Daoy (cell line): ENCODE measurements at places on chromosomes 12 and 14.
A peak's percentile ranks its signal among the peaks of the same experiment; 100 is the strongest.

- no peak for DNase-seq
These were observed 53.5 kb upstream of the DUSP6 start for GRCh38 chr12:89405626-89406345.

- DNase-seq = no peak
These were observed 29.7 kb downstream of the RBM19 start for GRCh38 chr12:113936460-113936859.

DNA sequence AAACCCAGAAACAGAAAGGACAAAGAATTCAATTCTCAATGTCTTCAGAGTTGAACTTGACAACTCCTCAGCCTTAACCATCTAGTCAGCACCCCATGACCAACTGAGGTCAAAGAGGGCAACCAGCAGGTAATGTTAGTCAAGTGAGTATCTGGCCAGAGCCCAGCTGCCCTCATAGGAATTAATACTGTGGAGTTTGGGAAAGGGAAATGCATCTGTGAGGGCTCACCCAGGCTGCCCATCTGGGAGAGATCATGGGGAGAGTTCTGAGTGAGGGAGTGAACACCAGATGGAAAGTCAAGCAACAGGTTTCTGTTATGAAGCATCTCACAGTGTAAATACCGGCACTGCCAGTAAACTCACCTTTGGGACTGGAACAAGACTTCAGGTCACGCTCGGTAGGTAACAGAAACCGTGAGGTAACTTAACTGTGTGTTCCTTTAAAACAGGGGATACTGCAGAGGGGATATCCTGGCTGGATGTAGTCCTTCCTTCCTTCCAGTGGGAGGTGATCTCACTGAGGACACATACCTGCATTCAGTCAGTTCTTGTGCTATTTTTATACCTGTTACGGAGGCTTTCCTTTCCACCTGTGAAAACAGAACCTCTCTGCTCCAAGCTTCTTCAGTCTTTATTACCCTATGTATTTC is 94.4 kb downstream of the DAD1 start:
- DNase-seq = no peak

- DNase-seq = peak; percentile 19
These were observed 266.3 kb downstream of the AACS start for GRCh38 chr12:125331342-125332052.

- DNase-seq = no peak
These were observed 110.0 kb downstream of the EFCAB11 start for GRCh38 chr14:89844508-89844907.

- no peak for DNase-seq
These were observed 301.6 kb downstream of the AKAP6 start for GRCh38 chr14:32630701-32631100.

DNA sequence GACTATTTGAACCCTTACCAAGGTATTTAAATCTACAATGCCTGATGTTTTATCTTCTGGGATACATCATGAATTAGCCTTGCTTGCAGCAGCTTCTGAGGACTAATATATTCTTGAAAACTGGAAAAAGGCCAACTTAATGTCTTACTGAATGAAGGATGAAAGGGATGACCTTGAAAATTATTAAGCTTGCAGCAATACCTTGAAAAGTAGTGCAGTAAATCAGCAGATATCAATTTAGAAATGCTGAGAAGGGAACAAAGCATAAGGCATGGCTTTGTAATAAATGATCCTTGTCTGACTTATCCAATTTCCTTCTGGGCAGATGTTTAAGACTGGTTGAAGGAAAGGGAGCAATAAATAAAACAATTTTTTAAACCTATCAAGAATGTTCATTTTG is 37.3 kb upstream of the FERMT2 start:
- no peak for DNase-seq

DNA sequence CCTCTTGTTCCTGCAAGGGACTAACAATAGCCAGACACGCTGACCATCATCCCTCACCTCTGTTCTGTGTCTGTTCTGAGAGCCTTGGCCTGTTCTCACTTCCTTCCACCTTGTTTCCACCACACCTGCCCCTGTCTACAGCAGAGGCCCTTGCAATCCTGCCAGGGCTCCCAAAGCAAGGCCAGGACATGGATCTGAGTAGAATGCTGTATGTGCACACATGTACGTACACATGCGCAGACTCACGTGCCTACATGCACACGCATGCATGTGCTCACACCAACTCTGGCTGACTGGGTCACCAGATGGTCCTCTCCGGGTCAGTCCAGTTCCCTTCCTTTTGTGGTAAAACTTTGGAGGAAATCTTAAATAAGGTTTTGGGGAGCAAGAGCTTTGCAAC is 133.0 kb upstream of the C14orf180 start:
- no peak for DNase-seq

DNA sequence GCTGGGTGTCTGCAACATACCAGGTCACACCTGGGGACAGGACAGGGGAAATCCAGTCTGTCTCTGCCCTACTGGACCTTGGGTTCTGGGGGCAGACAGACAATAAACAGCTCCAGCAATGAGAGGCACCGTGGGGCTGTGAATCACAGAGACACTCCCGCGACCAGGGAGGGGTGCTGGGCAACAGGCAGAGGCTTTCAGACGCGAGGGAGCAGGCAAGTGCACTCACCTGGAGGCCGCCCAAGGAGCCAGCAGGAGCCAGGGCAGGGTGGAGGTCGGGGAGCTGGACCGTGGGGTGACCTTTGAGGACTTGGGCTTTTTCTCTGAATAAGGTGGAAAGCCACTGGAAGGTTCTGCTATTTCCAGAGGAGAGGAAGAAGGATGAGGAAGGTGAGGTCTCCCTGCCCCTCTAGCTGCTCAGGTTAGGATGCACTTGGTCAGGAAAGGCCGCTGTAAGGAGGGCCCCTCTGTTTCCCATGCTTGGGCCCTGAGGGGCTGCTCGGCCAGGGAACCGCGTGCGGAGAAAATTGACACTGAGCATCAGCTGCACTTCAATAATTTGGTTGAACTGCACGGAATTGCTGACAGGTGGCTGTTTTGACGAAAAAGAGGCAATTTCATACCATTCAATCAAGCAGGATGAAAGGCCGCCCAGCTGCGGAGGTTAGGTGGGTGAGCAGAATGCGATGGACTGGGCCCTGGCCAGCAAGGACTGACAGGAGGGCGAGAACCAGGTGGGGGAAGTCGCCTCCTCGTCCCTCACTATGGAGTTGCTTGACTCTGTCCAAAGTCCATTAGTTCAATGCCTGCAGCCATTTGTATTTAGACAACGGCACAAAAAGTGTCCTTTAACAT is 42.2 kb downstream of the JAG2 start:
- no peak for DNase-seq

DNA sequence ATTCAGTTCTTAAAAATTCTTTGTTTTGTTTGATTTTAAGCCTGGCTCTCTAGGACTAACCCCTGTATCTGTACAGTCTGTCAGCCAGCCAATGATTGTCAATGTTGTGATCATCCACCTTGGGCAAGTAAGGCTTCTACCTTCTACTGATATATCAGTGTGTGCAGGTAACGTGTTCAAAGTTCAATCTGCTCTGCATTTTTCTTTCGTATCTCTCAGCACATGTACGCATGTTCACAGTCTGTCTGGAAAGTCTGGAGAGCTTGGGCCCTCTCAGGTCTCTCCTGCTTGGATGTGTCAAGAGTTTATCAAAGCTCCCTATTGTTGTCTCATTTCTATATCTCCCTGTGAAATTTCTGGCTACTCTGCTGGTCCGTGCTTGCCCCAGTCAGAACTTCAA is 138.6 kb upstream of the VRK1 start:
- DNase-seq = no peak

DNA sequence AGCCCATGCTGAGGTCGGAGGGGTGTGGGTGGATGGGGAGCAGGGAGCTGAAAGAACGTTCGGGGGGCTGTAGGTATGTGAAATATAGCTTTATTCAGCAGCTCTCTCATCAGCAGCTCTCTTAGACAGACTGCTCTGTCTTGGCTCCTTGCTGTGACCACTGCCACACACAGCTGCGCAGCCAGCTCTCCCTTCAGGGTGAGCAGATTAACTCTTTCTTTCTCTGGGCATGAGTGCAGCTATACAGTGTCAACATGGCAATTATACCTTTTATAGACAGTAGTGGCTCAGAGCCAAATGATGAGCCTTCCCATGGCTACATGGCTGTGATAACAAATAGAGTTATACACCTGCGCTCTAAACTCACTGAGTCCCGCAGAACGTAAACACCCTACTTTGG is 137.7 kb upstream of the NEDD1 start:
- no peak for DNase-seq

GRCh38 chr12:78269620-78270019 is 438.9 kb downstream of the NAV3 start:
- no peak for DNase-seq

GRCh38 chr12:22876262-22876661 is 251.3 kb downstream of the ETNK1 start:
- DNase-seq = no peak

DNA sequence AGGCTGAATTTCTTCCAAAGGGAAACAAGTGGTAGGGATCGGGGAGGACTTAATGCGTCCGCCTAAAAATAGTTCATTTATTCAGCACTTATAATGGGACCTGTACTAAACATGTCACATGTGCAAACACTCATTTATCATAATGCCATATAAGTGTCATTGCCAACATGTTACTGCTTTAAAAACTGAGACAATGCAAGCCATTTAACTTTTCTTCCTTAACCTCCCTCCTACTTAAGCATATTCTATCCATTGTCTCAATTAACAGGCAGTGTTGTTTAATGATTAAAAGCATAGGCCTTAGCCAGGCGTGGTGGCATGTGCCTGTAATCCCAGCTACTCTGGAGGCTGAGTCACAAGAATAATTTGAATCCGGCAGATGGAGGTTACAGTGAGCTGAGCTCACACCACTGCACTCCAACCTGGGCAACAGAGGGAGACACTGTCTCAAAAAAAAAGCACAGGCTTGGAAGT is 13.5 kb upstream of the SCFD1 start:
- peak; percentile 52 for DNase-seq

- DNase-seq = no peak
These were observed 183.3 kb upstream of the KRR1 start for GRCh38 chr12:75694534-75695268.

DNA sequence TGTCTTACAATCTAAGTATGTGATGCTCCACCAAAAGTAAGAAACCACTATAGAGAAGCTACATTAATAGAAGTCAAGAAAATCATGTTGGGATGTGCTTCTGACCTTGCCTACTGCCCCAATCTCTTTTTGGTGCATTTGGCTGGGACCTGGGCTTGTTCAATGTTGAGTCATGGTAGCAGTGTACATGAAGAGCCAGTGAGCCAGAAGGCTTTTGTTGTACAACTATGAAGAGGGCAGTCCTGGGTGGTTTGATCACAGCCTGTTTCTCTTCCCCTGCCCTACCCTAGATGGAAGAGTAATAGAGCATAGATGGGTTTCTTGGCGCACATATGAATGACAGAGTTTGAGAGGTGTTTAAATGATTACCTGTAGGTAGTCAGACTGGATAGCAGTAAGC is 56.4 kb downstream of the UBR7 start:
- DNase-seq = no peak

- no peak for DNase-seq
These were observed 135.4 kb downstream of the TPH2 start for GRCh38 chr12:72074065-72074464.

DNA sequence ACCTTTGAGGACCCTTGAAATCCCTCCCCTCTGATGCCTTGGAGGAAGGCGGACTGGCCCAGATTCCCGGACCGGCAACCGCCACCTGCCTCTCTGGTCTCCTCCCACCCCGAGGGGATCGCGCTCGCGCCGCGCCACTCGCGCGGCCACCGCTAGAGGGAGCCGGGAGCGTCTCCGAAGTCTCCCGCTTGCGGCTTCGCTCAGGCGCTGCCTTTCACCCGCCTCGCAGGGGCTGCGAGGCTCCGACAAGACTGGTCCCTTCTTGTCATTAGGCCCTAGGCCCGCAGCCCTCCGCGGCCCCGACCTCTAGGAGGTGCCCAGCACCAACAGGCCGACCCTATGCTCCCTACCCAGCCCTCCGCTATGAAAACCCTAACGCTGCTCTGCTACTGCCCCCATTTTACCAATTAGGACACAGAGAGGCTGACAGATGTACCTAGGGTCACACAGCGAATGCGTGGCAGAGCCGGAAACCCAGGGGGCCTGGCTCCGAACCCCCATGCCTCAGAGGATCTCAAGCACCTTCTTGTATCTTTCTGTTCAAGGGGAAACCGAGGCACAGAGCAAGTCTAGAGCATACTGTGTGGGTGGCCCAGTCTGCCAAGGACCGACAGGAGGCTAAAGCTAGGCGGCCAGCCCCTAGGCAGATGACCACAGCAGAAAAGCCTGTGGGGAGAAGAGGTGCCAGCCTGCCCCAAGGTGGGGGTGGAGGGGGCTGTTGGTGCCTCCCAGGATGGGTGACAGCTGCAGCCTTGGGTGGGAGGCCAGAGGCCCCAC is 21.4 kb upstream of the VSX2 start:
- DNase-seq = peak; percentile 82

- no peak for DNase-seq
These were observed 188.7 kb downstream of the BCAT1 start for GRCh38 chr12:24760162-24760561.

- DNase-seq = no peak
These were observed 108.7 kb upstream of the HIF1A start for GRCh38 chr14:61586544-61587055.

DNA sequence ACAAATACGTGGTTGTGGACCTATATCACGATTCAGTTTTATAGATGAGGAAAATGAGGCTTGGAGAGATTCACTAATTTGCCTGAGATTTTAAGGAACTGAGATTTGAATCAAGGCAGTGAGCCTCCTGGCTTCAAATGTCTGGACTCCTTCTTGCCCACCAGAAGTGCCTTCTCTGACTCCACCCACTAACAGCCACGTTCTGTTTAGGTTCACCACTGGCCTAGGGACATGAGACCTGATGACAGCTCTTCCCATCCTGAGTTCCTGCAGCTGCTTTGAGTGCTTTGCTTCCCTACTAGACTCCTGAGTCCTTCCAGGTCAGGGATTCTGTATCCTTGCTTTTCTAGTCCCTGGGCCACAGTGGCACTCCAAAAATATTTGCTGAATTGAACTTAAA is 57.1 kb downstream of the PLBD1 start:
- no peak for DNase-seq

DNA sequence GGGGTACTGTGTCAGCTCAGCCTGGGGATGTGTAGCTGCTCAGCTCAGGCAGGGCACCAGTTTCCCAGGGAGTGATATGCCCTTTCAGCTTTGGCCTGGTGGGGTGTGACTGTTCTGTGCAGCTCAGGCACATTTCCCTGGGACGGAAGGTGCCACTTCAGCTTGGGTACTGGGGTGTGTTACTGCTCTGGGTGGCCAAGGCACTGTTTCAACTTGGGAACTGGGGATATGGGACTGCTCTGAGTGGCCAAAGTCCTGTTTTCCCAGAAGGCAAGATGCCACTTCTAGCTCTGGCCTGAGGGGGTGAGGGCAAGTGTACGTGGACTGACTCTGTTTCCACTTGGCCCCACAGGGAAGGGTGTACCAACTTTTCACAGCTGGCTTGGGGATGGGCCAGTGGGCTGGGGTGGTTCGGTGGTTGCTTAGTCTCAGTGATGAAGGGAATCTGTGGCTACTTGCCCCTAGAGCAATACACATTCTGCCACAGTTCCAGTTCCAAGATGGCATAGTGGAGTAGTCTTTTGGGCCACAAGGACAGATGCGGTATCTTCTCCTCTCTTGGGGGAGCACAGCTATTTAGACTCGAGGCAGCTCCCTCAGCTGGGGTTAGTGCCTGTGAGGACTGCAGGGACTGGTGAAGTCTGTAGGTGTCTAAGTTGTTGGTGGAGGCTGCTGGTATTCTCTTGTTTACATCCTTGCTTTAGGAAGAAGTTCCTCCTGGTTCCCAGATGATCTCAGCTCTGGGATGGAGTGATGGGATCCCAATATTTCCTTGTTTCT is 26.4 kb downstream of the TBC1D15 start:
- DNase-seq = no peak

GRCh38 chr12:98939350-98939749 is 294.3 kb downstream of the APAF1 start:
- peak; percentile 58 for DNase-seq
